ENCODE measurements at places on chromosomes 7 and 10.
A peak's percentile ranks its signal among the peaks of the same experiment; 100 is the strongest.

DNA sequence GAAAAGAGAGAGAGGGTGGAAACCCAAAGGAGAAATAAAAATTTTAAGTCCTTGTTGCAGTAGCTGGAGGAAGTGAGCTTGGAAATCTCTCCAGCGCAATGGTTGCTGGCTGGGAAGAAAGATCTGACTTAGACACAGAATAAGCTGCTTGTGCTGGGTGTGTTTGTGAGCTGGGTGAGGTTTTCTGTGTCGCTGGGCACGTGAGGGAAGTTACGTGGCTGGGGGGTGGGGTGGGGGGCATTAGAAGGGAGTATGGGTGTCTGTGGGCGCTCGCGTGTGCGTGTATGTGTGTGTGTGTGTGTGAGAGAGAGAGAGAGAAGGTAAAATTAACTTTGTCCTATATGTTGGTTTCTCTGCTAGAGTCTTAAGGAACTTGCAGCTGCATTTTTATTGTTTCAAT, 11.6 kb downstream of the TCF7L2 start:
- no peak for DNase-seq

- DNase-seq: no peak
Measured at GRCh38 chr7:40572810-40573465, 438.1 kb downstream of the SUGCT start.

- no peak for DNase-seq
Measured at GRCh38 chr7:37443627-37444026, 5.0 kb downstream of the ELMO1 start.

DNA sequence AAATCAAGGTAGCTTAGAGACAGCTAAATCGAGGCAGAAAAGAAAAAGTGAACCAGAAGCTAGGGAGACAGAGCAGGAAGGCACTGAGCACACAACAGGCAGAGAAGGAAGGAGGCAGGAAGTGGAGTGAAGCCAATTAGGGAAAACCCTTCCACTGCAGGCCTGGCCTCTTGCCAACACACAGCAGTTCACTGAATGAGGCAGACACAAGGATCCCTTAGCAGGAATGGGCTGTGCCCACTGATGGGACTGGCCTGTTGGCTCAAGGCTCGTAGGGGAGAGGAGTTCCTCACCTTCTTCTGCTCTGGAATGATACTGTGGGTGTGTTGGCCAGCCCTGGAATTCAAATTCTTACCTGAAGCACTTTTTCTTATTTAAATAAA, 220.3 kb upstream of the STK17A start:
- no peak for DNase-seq

GRCh38 chr7:138670594-138670993, 30.6 kb downstream of the SVOPL start:
- DNase-seq: no peak

- DNase-seq: no peak
Measured at GRCh38 chr7:128003167-128003566, 28.1 kb downstream of the LRRC4 start.

DNA sequence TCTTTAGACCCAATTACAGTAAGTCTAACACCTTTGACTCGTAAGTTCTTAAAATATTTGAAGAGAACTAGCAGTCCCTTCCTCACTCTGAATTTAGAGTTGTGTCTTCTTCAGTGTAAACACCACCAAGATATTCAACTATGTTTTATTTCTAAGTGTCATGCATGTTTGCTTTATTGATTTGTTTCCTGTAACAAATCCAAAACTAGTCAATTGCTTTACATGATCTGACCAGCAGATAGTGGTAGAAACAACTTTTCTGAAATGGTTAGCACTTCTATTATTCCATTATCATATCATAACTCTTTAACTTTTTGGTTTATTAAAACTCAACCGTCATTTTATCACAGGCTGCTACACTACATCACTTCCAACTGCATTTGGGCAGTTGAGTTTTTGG, 90.1 kb downstream of the INHBA start:
- DNase-seq: no peak

DNA sequence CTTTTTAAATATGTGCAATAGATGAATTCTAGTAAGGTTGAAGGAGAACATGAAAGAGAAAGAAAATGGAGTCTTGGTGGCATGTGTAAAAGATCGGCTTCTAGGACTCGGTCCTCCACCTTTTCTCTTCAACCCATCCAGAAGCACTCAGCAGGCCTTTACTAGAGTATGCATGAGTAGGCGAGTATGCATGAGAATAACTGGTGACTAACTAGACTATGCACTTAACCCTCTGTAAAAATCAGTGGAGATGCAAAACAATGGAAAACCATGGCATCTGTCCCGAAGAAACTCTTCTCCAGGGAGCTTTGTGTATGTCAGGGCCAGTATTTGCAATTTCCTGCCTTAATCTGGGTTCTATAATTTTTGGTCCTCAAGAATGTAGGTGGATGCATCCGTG, 40.0 kb upstream of the GRB10 start:
- no peak for DNase-seq

GRCh38 chr10:4443419-4443818, 382.6 kb upstream of the AKR1E2 start:
- no peak for DNase-seq

DNA sequence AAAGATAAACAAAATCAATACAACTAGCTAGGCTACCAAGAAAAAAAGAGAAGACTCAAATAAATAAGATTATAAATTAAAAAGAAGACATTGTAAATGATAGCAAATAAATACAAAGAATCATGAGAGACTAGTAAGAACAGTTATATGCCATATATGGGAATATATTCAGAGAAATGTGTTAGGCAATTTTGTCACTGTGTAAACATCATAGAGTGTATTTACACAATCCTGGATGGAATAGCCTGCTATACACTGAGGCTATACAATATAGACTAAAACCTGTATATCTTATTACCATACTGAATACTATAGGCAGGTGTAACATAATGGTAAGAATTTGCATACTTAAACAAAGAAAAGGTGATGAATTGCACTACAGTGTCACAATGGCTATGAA, 717.4 kb downstream of the PARD3 start:
- no peak for DNase-seq

DNA sequence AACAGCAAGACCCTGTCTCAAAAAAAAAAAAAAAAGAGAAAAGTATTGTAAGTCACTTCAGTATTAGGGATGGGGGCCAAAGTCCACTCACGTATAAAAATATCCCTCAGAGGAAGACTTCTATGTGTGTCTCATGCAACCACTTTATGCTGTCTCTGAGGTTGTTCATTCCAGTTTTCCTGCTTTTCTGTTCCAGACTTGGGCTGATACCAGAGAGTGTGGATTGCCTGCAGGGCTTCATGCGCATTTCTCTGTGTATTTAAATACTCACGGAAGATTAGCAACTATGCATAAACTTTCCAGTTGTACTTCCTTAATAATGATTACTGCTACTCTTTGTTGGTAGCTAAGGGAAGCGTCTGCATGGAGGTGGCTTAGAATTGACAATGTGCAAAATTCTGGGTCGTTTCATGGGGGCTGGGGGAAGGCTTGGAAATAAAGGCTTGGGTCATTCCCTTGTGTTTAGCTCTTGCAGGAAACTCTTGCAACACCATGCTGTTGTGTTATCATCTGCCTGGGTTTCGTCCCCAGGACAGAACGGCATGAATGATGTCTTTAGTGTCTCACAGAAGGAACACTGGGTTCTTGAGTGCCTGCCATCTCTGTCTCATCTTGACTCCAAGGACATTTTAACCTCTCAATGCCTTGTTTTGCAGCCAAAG, 54.1 kb downstream of the KIAA1217 start:
- no peak for DNase-seq

DNA sequence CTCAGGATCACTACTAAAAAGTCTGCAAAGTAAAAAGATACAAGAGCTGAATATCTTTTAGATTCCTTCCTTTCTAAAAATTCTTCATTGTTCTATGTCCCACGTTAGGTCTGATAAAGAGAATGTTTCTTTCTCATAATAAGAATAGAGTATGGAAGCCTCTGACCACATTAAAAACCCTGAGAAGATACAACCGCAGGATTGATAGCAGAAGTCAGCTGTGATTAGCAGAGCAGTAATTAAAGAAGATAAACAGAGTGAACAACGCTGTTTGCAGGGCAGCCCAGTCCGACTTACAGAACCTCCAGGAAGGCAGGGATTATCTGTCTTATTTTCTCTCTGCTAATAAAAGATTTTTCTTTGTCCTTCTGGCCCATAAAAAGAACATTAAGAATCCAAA, 31.4 kb upstream of the PITRM1 start:
- DNase-seq: no peak

GRCh38 chr7:75996476-75996875, 2.1 kb upstream of the TMEM120A start:
- DNase-seq: no peak

- DNase-seq: no peak
Measured at GRCh38 chr7:41294556-41295454, 408.1 kb downstream of the INHBA start.

GRCh38 chr7:129423700-129424410, 10.4 kb upstream of the STRIP2 start:
- DNase-seq: no peak

- DNase-seq: no peak
Measured at GRCh38 chr7:107824858-107825257, 21.8 kb upstream of the SLC26A3 start.

GRCh38 chr10:100986952-100987684, at the start of the genes MRPL43 and TWNK:
TSS of gene MRPL43 (minus strand) at chr10:100987497. CDS start at chr10:100987443, 54 bp downstream.
TSS of gene TWNK (plus strand) at chr10:100987543. CDS start at chr10:100988211, 668 bp downstream.
- DNase-seq: peak; percentile 89

DNA sequence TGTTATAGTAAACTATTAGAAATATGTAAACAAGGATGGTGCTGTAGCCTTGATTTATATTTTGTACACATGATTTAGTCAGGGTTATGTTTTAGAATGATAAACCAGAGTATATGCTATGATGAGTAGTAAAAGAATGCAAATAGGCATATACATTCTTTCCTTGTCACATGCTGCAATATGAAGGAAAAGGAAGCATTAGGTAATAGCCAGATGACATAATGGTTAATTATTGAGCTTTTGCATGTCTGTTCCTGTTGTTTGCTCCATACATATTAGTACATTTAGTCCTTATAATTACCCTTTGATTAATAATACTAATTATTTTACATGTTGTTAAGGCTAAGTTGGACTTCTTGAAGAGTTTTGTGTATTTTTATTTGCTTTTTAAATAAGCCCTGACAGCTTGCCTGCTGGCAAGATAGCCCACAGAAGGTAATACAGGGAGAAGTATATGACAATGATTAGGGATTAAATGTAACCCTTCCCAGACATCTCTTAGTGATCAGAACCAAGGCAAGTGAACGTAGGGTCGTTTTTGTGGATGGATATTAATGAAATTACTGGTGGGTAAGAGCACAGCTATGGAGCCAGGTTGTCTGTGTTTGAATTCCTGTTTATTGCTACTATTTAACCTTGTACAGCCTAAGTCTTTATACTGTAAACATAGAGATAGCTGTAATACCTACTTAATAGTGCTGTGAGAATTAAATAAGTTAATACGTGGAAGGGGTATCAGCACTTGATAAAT, 68.4 kb downstream of the PHTF2 start:
- DNase-seq: no peak

DNA sequence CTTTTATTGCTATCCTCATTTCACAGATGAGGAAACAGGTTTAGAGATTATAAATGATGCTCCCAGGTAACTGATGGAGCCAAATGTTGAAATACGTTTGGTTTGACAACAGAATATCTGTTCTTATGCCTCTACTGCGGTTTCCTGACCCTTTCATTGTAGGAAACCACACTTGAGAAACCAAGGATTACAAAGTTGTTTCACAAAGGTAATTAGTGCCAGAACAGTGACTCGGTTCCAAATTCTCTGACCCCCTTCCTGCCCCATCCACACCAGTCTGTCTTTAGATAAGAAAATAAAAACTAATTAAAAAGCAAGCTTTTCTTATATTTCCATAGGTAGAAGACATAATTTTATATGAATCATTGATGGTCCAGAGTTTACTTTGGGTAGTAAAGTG, 393.7 kb upstream of the MBL2 start:
- no peak for DNase-seq

DNA sequence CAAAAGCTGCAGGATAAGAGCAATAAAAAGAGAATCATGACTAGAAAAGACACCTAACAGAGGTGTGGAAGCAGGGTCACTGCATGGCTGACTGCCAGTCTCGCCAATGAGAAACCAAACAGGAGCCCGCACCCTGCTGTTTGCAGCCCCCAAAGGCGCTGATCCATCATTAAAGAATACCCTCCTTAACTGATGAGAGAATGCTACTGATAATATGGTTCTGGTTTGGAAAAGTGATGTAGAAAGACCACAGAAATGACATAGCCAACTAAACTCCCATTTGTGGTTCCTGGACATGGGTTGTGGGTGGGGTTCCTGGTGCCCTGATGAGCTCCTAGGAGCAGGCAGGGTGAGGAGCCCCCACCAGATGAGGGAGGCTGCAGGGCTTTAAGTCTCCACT, 207.4 kb downstream of the TNS3 start:
- no peak for DNase-seq

DNA sequence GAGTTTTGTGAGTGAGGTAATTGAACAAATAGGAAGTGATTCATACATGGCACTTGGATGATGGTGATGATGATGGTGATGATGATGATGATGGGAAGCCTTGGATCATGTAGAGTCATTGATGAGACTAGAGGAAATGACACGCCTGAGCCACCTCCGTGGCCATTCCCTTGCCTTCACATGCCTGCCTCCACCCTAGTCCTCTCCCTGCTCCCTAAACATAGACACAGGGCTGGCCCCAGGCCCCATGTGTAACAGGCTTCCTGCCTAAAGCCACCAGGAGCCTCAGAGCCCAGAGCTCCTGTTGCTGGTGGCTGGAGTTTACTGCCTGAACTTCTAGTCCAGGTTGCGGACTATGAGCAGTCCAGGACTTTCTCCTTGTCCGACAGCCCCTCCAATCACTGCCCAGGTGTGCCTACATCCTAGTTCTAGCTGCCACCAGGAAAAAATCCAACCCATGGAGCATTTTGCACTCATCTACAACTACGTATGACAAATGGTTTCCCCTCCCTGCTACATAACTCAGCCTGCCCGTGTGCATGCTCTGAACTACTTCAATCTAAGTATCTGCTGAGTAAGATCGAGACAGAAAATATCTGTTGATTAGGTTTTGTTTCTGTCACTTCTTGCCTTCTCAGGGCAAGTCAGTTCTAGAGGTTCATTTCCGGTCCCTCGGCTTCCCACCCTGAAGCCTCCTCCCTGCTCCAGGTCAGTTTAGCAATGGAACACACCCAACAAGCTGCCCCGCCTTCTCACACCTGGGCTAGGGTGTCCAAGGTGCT, 35.5 kb upstream of the KDM7A start:
- DNase-seq: peak; percentile 30

GRCh38 chr10:43386981-43387677, 15.7 kb downstream of the FXYD4 start:
- DNase-seq: no peak

- DNase-seq: no peak
Measured at GRCh38 chr7:46752881-46753366, 829.0 kb downstream of the TNS3 start.

DNA sequence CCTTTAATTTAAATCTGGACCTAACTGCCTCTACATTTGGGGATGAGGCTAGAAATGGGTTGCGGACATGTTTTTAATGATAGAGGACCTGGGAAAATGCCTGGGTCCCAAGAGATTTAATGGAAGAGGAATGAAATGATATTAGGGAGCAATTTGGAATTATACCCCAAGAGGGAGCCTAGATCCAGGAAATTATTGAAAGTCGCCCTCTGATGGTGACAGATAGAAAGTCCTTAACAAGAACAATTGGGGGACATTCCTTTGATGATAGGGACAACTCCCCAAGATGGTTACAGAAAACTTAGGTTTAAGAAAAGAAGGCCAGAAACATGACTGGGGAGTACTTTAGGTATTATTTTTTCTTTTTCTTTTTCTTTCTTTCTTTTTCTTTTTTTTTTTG, 9.5 kb upstream of the TSGA13 start:
- DNase-seq: no peak

GRCh38 chr7:96734343-96734742, 24.7 kb upstream of the SEM1 start:
- DNase-seq: no peak

GRCh38 chr10:35554461-35555056, 50.6 kb upstream of the GJD4 start:
- no peak for DNase-seq

Measured in activated naive CD4-positive, alpha-beta T cell treated with anti-CD3 and anti-CD28 coated beads, Interleukin-2, amount 50 U/mL, for 16 hours (primary cell).